AG04450 (cell line): ENCODE measurements at places on chromosomes 11 and 22.

GRCh38 chr11:71519546-71519945 is 7.5 kb upstream of the KRTAP5-7 start:
- no peak for DNase-seq

DNA sequence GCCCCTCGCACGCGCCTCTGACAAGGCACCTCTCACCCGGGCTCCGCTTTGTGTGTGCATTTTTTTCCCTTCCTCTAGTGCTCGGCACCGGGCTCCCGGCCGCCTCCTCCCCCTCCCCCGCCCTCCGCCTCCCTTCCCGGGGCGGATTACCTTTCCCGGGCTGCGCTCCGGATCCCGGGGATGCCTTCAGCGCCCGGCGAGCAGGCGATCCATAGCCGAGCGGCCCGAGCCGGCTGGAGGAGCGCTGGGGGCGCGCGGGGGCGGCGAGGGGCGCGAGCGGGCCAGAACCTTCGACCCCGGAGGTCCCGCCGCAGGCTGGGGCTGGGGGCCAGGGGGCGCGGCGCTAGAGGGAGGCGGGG is 282 bp downstream of the MPPED2 start:
- DNase-seq, result no peak

GRCh38 chr22:19061471-19062138 is 60.6 kb downstream of the DGCR2 start:
- no peak for DNase-seq

DNA sequence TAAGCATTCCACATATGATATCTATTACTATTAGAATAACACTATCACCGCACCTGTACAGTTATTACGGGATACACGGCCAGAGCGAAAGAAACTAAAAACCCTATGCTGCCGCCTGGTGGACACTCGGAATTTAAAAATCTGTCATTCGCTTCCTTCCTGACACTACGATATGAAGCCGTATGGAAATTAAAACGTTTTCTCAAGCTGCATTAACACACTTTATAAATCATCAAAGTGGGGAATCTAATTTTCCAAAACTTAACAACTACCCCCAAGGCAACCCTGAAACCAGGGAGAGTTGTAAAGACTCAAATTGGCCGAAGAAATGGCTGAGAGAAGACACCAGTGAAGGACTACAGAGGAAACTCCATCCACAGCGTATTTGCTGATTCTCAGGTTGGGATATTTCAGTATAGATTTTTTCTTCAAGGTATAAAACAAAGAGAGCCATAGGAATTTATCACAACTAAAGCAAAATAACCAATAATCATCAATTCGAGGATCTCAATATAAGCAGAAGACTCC is 1.4 kb downstream of the CCDC73 start:
- DNase-seq, result no peak

DNA sequence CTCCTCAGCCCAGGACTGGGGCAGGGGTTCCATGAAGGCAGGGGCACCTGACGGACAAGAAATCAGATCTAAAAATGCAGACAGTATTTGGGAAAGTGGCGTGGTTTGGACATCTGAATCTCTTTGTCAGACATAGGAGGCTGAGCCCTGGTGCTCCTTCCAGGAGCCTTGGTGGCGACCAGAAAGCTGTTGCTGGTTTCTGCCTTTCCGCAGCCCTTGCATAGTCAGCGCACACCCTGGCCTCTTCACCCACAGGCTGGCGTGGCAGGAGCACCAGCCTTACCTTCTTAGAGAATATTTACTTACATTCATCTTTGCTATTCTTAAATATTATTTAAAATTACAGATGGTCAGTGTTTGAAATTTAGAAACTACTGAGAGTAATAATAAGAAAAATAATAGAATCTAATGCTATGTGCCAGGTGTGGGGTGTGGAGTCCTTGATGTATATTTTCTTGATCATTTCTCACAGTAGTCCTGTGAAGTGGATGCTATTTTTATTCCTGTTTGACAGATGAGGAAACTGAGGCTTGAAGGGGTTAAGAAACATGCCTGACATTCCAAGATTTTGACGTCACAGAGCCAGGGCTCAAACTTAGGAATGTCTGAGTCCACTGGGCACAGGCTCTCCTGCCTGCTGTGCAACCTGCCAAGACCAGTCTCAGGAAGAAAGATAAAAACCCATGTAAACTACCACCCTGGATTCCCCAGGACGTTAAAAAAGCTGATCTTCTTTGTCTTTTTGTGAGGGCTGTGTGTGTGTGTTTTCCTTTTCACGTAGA is 51.6 kb downstream of the TBC1D22A start:
- DNase-seq, result no peak

DNA sequence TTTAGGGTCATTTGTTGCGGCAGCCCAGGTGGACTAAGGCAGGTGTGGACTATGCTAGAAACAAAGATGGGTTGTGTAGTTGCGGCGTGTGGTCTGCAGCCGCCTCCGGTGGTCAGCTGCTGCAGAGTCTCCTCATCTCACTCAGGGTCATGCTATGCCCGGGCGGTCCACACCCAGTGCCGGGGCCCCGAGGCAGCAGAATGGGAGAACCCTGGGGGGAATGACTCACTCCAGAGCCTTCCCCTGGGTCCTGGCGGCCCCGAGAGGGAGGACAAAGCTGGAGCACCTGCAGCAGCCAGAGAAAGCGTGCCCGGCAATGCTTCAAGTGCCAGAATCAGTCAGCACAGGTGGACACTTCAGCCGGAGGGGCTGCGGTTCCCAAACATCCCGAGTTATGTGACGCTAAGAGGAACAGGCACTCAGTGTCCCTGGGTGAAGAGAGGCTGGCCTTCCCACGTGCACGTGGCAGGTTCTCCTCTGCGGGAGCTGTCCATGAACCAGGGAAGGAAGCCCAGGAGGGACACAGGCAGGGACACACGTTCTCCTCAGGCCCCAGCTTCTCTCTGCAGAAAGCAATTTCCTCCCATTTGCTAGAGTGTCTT is 289.6 kb upstream of the B3GAT1 start:
- no peak for DNase-seq
